Cortex of kidney (tissue), 1 donor: ENCODE measurements at places on chromosomes 7 and 10.

DNA sequence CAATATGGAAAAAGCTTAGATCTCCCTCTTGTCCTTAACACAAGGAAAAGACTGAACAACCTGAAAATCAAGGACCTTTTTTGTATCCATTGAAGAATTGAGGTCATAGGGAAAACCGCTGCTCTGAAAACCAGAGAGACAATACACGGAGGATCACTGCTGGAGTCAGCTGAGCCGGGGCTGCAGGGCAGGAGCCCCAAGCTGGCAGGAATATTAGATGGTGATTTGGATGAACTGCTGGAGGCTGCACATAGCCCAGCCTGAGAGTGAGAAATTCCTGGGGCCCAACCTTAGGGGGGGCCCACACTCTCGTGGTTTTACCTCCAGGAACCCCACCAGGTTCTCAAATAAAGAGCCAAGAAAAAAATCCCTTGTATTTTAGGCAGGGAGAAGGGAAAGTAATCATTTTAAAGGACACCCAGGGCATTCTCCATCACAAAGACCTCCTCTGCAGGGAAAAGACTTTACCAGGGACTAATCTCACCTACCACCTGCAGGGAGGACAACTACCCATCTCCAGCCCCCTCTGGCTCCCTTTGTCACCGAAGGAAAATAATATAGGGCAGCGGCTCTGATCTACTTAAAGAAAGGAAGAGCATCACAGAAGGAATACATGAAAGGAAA, 55.4 kb upstream of the RNF32 start:
- DNase-seq = no peak

DNA sequence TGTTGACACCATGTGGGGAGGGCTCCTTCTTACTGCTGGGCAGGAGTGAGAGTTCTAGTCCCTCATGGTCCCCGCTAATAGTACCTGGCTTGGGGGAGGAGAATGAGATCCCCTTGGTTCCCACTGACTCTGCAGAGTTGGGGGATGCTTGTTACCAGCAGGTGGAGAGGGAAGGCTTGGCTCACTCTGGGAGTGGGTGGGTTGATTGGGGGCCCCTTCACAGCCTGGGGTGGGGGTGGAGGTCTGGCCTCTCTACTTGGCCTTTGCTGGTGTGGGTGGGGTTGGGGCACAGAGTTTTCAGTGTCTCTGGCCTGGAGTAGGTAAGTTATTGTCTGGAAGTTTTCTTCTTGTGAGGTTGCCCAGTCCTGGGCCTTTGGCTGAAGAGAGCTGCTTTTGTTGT, 31.9 kb downstream of the ADCY1 start:
- no peak for DNase-seq

- DNase-seq = no peak
Observed at GRCh38 chr10:11263767-11264166, 246.1 kb downstream of the CELF2 start.

- DNase-seq = no peak
Observed at GRCh38 chr10:27068217-27068891, 31.9 kb downstream of the ANKRD26 start.

GRCh38 chr10:5076615-5077014, 17.6 kb upstream of the AKR1C3 start:
- no peak for DNase-seq

DNA sequence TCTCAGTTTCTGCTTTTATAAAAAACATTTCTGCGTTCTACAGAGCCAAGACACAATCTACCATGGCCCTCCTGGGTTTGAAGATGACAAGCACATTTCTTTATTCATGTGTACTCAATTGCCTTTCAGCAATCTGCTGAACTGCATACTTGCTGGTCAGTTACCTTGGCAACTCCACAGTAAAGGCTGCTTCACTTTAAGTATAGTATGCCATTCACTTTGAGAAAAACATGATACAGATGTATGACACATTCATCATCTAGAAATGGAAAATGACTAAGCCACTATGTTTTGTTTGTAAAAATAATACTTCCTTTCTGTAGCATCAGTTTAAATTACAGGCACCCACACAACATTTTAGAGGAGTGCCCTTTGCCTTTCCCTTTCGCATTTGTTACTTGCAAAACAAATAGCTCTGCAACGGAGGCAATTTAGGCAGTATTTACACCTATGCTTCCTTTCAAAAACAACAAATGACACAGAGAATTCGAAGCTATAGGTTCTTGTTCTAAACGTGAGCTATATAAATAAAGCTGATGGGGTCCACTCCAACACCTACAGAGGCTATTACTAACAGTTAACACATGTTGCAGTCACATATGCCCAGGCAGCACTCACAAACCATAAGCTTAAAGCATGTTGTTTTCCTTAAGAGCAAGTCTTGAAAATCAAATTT, 23.5 kb downstream of the SGCE start:
- no peak for DNase-seq

- DNase-seq = no peak
Observed at GRCh38 chr10:119807960-119808697, 64.5 kb downstream of the MCMBP start.

DNA sequence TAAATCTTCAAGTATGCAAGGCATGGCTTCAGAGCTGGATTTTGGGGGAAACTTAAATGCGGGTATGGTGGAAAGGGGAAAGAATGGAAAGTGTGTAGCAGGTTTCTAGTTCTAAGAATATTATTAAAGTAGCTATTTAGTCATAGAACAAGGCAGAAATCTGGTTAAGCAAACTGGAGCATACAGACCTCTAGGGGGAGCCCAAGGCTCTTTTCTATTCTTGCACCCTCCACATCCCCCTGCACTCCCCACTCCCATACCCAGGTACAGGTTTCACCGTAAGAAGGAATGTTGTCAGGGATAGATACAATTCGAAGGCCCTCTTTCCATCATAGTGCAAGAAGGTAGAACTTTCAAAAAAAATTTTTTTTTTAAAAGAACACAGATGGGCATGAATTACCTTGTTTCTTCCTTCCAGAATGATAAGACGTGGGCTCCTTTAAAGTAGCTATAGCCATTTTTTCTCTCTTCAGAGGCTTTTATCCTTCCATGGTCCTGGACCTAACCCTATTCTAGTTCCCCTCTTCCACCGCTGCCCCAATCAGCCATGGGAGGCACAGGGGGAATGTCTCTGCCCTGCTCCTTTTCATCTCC, 41.5 kb upstream of the SMIM30 start:
- no peak for DNase-seq

DNA sequence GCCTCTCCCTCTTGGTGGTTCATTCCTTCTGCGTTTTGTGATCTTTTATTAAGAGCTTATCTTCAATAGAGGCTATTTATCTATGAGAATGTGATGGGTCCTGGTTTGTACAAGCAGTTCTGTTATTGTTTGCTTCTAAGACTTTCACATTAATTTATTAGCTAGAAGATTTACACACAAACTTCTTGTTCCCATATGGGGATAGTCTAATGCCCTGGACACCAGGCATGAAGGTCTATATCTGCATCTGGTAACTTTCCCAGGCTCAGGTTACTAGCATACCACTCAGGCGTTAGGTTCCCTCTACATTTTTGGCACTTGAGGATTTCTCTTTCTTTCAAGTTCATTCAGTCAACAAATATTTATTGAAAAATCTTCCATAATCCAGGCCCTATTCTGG, 7.7 kb downstream of the XPNPEP1 start:
- no peak for DNase-seq

GRCh38 chr7:82347808-82348207, 95.8 kb downstream of the CACNA2D1 start:
- no peak for DNase-seq
